Suprapubic skin (tissue), 4 donors: ENCODE measurements at places on chromosomes 16 and 17.

DNA sequence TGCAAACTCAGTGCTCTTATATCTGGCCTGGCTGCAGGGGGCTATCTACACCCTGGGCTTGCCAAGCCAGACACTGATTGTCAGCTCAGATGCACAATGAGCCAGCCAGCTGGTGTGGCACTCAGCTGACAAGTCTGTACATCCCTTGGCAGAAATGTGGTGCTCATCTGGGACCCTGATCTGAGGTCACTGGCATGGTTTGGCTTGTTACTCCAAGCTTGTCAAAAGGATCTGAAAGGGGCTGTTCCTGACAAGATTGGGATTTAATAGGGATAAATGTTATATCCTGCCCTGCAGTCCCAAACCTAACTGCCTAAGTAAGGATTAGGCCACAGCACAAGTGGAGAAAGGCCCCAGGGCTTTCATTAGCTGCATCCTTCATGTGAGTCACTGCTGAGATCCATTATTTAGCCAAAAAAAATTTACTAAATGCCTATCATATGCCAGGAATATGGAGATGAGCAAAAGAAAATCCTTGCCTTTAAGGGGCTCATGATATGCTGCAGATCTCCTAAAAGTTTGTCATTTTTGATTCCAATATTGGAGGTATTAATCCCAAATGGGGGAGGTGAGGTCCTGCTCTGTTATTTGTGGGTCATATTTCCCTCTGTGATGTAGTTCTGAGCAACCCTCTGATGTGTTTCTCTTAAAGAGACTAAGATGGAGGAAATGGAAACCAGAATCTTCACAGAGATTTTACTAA is 6.3 kb downstream of the SLC6A2 start:
- no peak for DNase-seq

DNA sequence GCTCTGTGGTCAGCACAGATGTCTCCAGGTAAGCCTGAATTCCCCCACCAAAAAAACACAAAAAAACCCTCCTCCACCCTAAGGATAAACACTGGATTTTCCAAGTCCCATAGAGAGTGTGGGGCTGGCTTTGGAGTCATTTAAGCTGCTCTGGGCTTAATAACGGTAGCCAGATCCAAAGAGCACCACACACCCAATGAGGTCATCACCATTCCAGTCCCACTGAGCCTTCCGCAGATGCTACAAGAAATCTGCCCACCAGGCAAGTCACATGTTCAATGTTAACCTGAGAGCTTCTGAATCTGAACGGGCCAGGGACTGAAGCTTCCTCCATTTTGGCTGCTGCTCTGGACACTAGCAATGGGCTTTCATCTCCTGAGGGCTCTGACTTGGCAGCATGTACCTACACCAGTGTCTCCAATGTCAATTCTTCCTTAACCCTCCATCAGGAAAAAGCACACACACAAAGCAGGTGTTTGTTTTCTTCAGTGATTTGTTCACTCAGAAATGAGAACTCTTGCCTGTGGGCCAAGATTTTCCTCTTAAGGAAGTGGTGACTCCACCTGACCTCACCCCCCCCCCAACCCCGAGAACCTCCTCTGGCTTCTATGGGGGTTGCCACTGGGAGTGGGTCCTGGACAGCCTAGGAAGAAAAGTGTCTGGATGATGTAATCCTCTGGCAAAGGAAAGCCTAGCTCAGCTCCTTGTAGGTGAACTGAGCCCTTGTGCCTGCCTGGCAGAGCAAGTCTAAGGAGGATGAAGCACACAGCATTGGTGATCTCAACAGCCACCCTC is 220.1 kb downstream of the FOXL1 start:
- no peak for DNase-seq

GRCh38 chr16:3028716-3029319 is 5.0 kb downstream of the THOC6 start:
- DNase-seq, result no peak

- no peak for DNase-seq
Observed at GRCh38 chr17:33369149-33369548, 76.1 kb upstream of the ASIC2 start.
